ENCODE measurements at places on chromosomes 1 and 21.
A peak's percentile ranks its signal among the peaks of the same experiment; 100 is the strongest.

- DNase-seq, result no peak
Measured at GRCh38 chr1:182406012-182406411, 5.5 kb upstream of the TEDDM1 start.

DNA sequence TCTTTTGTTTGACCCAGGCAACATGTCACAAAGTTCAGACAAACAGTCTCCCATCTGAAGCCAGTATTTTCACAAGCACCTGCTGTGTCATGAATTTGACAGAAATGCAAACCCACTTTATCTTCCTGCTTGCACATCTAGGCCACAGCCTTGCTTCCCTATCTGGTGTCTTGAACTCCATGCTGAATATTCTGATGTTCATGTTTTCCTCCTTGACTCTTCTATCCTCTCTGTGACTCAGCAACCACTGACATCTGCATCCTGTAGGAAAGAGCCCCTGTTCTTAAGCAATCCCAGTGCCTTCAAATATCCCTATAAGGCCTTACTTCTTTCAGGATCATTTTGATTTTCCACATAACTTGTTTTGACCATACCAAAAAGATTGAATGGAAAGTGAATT, 6.5 kb downstream of the CD55 start:
- peak; percentile 21 for DNase-seq

DNA sequence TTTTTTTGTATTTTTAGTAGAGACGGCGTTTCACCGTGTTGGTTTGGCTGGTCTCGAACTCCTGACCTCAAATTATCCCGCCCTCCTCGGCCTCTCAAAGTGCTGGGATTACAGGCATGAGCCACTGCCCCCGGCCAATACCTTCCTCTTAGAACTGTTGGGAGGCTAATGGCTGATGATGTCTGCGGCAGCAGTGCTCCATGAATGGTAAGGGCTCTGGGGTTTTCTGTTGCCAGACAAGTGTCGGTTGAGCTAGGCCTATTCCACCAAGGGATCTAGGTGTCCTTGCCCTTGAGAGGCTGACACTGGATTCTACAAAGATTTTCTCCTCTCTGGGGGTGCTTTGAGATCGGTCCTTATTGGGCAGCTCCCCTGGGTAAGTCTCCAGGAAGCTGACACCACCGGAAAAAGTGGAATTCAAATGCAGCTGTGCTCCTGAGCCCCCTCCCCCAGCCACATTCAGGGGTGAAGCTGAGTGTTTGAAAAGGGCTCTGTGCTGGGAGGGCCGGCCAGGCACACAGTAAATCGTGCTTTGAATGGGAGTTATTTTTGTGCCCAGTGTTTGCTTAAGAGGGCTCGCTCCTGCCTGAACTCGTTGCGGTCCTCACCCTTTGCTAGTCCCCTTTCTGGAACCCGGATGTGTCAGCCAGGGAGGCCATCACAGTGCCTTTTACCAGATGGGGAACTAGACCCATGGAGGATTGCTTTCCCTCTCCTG, 5.2 kb downstream of the SOX13 start:
- no peak for DNase-seq

- DNase-seq, result no peak
Measured at GRCh38 chr1:186578325-186579016, 101.8 kb downstream of the PTGS2 start.

DNA sequence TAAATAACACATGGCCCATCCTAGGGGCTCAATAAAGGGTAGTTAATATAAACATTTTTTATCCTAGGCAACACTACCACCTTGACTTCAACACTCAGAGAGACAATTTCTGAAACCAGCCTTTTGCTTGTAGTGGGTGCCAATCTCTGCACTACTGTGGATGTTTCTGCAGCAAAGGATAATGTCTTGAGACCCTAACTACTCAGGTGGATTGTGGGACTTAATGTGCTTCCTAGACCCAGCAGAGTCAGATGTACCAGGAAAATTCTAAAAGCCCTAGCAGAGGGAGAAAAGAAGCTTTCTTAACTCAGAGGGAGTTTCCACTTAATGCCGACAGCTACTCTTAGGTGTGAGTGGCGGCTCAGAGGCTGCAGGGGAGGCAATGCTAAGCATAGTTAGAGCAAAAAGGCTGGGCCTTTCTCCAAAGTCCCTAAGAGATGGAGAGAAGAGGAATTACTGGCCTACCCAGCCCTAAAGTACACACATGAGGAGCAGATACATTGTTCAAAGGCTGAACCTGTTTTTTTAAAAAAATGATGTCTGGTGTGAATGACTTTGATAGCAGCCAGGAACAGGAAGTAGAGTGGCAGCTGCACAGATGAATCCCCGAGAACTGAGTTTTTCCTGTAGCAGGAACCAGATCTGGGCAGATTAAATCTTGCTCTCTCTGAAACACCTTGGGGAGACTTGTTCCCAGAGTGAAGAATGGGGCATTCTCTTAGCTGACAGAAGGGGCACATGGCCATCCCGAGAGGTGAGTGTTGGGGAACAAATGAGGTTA, 33.5 kb upstream of the ABCD3 start:
- DNase-seq, result peak; percentile 13

GRCh38 chr1:172616636-172617035, 42.3 kb upstream of the FASLG start:
- no peak for DNase-seq

DNA sequence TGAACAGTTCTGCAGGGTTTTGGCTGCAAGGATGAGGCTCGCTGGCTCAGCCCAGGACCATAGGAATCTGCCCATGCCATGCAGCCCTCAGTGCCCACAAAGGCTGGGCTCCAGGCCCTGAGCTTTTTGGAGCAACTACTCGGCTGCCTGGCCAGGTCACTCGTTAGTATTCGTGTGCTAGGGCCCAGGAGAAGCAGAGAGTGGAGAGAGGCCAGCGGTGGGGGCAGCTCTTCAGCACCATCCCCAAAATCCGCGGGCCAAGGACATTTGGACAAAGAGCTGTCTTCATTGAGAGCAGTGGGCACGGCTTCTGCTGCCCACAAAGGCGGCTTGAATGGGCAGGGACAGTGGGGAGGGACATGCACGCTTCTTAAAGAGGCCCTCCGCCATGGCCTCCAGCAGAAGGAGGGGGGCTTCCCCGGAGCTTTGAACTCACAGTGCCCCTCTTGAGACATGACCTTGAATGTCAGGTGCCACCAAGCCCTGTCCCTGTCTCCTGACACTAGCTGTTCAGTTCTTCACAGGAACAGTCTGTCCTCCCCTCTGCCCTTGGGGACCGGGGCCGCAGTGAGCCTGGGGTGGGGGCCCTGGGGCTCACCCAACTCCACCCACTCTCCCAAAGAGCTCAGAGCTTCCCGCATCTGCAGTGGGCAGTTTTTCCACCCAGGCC, 106.1 kb upstream of the ARHGEF16 start:
- DNase-seq, result no peak

DNA sequence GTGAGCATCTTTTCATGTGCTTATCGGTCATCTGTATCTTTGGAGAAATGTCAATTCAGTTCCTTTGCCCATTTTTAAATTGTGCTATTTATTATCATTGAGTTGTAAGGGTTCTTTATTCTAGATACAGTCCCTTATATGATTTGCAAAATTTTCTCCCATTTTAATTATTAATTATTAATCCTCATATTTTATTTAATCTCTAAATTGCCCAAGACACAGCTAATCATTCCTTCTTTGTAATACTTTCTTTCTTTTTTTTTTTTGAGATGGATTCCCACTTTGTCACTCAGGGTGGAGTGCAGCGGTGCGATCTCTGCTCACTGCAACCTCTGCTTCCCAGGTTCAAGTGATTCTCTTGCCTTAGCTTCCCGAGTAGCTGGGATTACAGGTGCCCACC, 13.1 kb upstream of the TENT5B start:
- DNase-seq, result no peak

DNA sequence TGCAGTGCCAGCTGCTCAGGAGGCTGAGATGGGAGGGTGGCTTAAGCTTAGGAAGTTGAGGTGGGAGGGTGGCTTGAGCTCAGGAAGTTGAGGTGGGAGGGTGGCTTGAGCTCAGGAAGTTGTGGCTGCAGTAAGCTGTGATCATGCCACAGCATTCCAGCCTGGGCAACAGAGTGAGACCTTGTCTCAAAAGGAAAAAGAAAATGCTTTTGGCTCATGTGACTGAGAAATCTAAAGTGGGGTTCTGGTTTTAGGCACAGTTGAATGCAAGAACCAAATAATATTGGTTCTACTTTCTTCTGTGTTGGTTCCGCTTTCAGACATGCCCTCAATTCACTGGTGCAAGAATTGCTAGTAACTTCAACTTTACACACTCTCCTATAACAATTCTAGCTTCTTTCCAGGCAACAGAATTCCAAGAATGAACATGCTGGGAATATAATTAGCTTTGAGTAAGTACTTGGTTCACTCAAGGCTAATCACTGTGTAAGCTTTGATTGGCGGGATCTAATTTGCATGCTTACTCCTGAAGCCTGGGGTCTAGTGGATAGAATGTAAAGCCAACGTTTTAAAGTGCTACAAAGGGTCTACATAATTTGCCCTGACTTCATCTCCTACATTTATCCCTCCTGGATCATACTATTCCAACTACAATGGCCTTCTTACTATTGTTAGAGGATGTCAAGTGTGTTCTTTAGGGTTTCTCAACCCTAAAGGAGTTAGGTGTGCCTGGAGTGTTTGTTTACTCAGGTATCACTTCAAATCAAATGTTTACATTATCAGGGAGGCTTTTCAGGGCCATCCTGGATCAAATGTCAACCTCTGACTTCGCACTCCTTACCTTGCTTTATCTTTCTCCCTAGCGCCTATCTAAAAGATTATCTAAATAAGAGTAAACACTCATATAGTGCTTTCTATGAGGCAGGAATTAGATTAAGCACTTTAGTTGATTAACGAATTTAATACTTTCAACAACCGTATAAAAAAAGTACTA, 115.1 kb downstream of the SLC16A1 start:
- DNase-seq, result no peak

DNA sequence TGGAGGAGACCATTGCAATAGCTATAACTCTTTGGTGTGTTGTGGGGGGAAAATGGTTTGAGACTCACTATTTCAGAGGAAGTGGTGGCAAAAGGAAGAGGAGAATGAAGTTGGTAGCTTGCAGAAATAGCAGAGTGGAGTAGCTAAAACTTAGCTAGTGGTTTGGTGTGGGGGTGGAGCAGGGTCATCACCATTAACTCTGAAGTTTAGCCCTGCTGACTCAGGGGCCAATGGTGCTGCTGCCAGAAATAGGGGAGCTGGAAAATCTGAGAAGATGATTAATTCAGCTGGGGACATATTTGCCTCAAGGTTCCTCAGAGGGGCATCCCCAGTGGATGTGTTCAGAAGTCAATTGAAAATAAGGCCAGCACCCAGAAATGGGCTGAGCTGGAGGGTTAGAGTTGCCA, 65.4 kb downstream of the RUNX1 start:
- peak; percentile 81 for DNase-seq

- no peak for DNase-seq
Measured at GRCh38 chr1:64006276-64007051, 197.0 kb upstream of the UBE2U start.

DNA sequence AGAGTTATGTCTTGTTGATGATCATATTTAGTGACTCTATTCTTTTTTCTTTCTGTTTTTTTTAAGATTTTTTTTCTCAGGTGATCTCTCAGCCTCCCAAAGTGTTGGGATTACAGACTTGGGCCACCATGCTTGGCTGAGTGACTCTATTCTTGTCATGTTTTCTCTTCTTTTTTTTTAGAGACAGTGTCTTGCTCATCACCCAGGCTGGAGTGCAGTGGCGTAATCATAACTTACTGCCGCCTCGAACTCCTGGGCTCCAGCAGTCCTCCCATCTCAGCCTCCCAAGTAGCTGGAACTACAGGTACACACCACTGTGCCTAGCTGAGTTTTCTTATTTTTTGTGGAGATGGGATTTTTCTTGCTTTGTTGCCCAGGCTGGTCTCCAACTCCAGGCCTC, 36.9 kb downstream of the ZMYM4 start:
- DNase-seq, result no peak

GRCh38 chr1:89527750-89528381, 3.2 kb downstream of the LRRC8B start:
- DNase-seq, result no peak

DNA sequence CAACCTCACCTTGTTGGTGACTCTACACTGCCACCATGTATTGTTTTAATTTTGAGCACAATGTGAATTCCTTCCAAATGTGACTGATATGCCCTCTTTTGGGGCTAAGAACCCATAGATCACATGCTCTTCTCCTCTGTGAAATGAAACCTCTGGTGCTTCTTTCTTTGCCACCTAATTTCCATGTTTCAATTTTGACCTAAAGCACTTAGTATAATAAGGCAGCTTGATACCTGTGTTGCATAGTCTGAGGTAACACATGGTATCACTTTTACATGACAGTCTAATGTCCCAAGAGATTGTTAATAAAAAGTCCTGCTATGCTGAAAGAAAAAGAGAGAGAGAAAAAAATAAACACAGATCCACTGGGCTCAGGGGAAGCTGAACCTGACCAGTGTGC, 24.2 kb downstream of the CLEC20A start:
- no peak for DNase-seq

DNA sequence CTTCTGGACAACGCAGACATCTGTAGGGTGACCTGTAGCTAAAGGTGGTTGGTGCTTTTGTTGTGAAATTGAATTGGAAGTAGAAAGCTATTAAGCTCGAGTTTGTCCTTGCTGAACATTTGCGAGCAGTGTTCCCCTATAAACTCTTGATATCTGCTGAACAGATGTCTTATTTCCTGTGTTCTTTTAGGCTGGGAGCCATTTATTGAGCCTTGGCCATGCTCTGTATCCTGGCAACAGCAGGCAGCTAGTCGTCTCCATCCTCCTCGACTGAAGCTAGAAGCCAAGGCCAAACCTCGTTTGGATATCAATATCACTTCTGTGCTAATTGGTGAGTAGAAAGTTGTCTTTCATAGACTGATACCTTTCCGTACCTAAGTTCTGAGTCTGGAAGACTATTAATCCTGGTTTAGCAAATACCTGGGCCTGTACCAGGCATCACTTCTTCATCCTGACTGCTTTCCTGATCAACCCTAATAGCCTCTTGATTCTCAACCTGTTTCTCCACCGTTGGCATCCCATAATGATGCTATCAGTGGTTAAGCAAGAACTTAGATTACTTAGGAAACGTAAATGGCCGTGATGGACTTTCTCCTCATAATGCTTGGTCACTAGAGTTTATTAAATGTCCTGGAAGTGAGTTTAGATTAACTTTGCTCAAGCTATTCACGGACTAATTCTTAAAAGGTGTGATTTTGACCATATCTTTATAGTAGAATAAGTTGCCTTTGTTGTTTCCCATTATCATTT, 103.4 kb downstream of the VPS13D start:
- DNase-seq, result no peak

GRCh38 chr1:39795651-39796050, 7.0 kb upstream of the BMP8B start:
- DNase-seq, result no peak

DNA sequence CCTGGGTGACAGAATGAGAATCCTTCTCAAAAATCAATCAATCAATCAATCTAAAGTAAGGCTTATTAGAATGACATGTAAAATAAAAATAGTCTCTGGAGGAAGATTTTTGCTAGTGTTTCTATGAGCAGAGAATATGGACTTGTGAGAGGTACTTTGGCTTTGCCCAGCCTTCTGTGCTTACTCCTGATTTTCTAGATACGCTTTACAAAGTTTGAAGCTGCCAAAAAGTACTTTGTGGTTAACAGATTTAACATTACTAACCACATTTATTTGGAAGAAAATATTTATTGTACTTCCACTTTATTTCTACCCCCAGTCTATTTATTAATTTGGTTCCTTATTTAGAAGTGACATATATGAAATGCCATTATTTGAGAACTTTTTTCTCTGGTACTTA, 41.0 kb downstream of the CEP350 start:
- no peak for DNase-seq

- no peak for DNase-seq
Measured at GRCh38 chr1:11453742-11454491, 25.0 kb upstream of the DISP3 start.

Measured in CD4-positive, alpha-beta memory T cell (primary cell).